ENCODE measurements at places on chromosomes 2 and 18.

GRCh38 chr2:239239607-239240413 is 161.0 kb downstream of the HDAC4 start:
- DNase-seq = no peak

GRCh38 chr2:143937723-143938350 is 582.1 kb downstream of the ZEB2 start:
- DNase-seq = no peak

DNA sequence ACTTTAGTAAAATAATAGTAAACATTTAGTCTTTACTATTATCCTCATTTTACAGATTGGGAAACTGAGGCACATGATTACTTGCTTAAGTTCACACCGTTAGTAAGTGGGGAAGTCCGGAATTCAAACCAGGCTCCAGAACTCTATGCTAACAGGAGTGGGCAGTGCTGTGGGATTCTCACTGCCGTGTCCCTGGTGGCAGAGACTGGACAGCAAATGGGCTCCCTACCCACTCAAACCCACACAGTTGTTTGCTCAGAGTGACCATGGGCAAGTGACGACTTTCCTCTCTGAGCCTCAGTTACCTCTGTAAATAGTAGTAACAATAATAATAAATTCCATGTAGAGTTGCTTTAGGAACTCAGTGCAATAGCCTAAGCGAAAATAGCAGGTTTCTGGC is 24.0 kb downstream of the MAIP1 start:
- no peak for DNase-seq

- no peak for DNase-seq
Observed at GRCh38 chr2:121307048-121307447, 22.0 kb upstream of the TFCP2L1 start.

- DNase-seq = no peak
Observed at GRCh38 chr2:167572883-167573619, 674.3 kb downstream of the STK39 start.

DNA sequence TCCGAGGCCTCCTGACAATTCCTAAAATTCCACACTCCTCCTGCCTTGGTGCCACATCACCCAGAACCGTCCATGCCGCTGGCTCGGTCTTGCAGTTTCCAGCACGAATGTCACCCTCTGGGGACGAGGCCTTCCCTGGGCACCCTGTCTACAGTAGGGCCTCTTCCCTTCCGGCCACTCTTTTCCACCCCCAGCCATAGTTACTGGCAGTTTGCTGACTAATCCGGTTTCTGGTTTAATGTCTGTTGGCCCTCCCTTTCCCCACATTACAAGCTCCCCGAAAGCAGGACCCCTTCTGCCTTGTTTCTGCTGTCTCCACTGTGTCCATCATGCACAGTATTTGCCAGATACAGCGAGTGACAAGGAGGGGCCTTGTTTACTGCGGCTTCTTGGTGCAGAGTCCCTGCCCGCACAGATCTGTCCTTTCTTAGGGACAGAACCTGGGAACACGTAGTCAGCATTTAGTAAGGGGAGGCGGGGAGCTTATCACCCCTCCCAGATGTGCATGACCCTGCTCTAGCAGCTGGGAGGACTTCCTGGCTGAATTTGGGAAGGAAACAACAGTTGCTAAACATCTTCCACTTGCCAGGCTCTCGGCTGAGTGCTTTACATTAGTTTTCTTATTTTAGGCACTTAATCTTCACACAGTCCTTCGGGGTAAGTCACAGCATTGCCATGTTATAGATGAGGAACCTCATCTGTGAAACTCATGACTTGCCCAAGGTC is 23.6 kb upstream of the CATIP start:
- DNase-seq = no peak

- no peak for DNase-seq
Observed at GRCh38 chr2:11264818-11265217, 79.6 kb downstream of the ROCK2 start.

DNA sequence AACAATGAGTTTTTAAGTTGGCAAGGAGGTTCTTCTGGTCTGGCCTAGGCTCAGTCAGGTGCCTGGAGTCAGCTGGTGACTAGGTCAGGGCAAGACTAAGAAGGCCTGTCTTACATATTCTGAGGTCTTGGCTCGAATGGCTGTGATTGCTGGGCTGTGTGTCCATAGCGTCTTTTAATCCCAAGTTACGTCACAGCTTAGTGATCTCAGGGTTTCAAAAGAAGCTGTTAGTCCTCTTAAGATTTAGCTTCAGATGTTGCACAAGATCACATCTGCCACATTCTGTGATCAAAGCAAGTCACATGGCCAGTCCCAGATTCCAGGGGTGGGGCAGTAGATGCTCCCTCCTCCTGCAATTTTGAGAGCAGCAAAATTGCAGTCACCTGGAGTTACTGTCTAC is 61.3 kb downstream of the PKP4 start:
- no peak for DNase-seq

DNA sequence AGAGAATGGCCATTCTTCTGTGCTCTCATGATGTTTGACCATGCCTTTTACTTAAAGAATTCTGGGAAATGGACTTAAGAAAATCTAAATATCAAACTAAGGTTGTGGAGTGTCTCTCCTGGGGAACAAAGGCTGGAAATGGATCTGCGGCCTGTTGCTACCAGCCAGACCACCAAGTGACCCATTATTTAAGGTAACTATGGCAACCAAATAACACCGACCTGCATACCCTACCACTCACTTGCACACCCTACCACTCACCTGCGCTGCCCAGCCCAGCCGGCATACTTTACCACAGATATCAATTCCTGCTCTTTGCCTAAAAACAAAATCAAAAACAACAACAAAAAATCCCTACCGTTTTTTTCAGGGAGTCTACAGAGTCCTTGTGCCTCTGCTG is 203.2 kb downstream of the NBAS start:
- DNase-seq = no peak

- DNase-seq = no peak
Observed at GRCh38 chr18:61882296-61883004, 10.4 kb downstream of the RNF152 start.

- no peak for DNase-seq
Observed at GRCh38 chr2:73984203-73984921, at the start of gene TET3. Gene TET3, plus strand, starts transcription at chr2:73984910. Its CDS starts 1,494 bp downstream, at chr2:73986404.

DNA sequence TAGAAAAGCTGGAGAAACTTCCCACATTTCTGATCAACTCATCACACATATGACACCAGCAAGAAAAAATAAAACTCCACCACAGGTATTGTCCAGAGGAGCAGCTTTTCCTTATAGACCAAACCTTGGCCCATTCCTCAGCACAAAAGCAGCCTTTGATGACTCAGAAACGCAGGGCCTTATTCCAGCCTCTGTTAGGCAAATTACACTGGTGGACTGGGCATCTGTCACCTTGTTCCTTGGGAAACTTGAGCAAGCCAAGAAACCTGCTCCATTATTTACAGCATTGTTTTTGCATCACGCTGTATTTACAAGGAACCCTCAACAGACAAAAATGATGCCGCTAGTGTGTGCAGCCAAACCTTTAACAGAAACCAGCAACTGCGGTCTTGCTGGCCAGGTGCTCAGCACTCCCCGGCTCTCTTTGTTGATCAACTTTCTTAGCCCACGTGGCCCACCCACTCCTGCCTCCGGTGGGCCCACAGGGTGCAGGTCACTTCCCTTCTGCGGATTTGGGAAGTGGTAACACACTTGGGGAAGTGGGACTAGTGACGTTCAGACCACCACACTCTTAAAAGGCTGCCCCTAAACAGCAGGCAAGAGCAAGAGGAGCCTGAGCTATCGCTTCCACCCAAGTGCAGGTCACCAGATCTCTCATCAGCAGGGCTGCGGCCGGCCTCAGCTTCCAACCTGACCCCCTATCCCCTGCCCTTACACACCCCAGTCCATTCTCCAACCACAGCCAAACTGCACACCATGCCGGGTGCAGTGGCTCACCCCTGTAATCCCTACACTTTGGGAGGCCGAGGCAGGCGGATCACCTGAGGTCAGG is 1.5 kb downstream of the AP1S3 start:
- no peak for DNase-seq

GRCh38 chr18:4842287-4842686 is 354.8 kb downstream of the AKAIN1 start:
- DNase-seq = no peak

GRCh38 chr2:232973011-232973735 is 39.9 kb downstream of the NGEF start:
- DNase-seq = no peak

GRCh38 chr2:200422071-200422470 is 87.8 kb downstream of the KCTD18 start:
- no peak for DNase-seq

DNA sequence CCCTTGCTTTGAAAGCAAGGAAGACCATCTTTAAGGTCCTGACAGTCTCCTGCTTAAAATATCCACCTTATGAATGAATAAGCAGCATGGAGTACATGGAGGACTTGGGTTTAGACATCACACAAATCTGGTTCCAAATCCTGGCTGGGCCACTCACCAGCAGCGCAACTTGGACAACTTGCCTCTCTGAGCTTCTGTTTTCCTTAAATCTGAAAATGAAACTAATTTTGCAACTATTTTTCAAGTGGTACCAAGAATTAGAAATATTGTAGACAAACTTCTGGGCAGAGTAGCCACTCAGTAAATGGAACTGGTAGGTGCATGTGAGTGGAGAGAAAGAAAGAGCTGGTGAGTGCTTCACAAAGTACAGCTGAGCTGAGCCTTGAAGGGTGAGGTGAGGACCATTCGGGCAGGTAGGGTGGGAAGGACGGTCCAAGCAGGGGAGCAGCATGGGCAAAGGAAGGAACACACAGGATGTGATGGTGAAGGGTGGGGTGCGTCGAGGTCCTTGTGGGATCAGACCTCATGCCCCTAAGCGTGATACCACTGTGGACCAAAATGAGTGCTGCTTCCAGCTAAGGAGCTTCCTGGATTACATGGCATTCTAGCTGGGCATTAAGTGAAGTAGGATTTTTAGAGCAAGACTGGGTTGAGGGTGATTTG is 14.4 kb upstream of the TET3 start:
- DNase-seq = no peak

DNA sequence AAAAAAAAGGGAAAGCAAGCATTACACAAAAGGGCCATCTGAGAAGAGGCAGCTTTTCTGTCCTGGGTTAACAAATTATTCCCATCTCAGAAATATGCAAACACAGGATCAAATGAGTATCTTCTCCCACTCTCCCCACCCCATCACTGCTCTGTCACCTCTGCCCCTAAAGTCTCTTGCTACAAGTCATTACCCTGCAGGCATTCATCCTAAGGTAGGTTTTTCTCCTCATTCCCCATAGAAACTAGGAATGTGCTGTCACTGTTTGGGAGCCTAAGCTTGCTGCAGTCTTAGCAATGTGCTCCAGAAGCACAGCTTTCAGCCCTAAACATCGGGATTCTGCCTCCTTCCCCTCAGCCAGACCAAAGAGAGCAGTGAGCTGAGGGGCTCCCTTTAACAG is 3.6 kb downstream of the LRRTM1 start:
- no peak for DNase-seq

GRCh38 chr18:59612381-59612780 is 84.8 kb downstream of the CCBE1 start:
- no peak for DNase-seq

GRCh38 chr2:109382951-109383350 is 230.8 kb downstream of the SEPTIN10 start:
- DNase-seq = no peak

DNA sequence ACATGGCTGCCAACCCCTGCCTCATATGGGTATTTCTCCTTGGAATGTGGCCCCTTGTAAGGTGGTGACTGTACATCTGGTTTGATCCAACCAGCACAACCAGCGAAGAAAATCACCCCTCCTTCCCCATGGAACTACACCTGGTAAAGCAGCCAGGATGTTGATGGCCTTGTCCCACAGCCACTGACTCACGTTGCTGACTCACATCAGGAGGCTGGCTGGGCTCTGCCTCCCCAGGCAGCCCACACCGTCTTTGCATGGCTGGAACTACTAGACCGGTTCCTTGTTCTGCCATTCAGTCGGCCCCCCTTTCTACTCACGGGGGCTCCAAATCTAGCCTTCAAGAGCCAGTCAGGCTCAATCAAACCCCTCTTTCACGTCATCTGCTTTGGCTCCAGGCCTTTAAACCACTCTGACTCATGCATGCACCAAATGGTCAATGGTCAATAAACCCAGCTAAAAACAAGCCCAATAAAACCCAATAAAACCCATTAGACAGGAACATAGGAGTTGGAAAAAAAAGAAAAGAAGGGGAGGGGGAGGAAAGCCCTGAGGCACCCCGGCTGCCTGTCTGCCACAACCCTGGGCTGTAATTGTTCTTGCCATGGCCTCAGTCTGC is 114.8 kb downstream of the PLB1 start:
- peak; percentile 39 for DNase-seq
